ENCODE measurements at places on chromosomes 12 and 14.

DNA sequence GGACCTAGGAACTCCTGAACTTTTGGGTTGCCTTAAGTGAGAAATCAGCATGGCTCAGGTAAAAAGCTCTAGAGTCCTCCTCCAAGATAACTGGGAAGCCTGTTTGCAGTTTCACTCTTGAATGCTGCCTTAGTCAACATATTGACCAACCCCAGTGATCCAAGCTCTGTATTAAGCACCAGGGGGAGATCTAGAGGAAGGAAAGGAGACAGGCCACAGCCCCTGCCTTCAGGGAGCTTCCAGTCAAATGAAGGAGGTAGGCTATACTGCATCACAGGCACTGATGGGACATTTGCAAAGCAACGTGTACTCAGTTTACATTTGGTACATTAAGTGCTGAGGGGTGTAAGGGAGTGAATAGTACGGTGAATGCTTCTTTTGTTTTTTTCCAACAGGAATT, 1.2 kb upstream of the CSAD start:
- DNase-seq = no peak

GRCh38 chr14:51521764-51522163, 129.9 kb upstream of the FRMD6 start:
- no peak for DNase-seq

DNA sequence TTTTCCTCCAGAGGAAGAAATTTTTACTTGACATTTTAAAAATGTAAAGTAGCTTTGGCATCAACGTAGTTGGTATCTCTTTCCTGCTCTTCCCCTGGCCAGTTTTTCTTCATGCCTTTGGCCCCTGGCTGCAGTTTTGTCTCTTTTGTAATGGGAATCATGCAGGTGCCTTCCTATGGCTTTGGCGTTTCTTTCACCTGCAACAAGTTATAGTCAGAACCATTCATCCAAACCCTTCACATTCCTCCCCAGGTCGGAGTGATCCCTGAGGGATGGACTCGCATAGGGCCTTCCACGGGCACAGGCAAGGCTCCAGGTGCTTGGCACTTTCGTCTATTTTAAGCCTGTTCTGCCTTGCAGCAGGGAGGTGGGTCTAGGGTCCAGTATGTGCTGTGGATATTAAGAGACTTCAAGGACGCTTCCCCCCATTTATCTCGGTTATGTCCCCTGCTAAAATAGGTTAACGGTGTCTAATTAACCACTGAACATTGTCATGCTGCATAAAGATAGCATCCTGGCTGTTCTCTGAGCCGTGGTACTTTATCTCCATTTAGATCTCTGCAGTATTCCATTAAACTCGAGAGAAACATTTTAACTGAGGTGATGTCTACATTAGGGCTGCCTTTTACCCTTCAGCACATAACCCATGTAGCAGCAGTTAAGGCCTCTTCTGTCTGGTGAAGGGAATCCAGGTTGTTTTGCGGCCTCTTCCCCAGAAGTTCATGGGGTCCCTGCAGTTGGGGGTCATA, 66.3 kb downstream of the IFT43 start:
- no peak for DNase-seq

DNA sequence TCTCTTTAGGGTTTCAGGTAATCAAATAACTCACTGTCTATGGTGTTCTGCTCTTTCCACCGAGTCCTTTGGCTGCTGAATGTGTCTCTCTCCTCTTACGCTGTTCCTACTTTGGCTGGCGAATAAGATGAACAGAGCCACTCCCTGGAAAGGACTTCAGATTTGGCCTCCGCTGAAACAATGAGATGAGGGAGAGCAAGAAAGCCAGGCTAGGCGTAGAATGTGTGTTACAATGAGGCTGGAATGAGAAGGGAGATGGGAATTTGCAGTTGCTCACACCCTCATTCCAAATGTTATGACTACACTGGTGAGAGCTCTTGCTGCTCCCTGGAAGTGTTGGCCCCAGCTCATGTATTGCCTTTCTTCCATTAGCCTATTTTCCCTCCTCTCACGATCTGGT, at the start of gene MFAP5:
TSS of gene MFAP5 (minus strand) at position 234 of the 400 bp plus-strand sequence. CDS start 722 bp downstream, outside the sequence.
- no peak for DNase-seq

GRCh38 chr14:61553730-61554641, 141.3 kb upstream of the HIF1A start:
- DNase-seq = no peak

GRCh38 chr14:73663548-73664212, 18.9 kb downstream of the DNAL1 start:
- DNase-seq = no peak

DNA sequence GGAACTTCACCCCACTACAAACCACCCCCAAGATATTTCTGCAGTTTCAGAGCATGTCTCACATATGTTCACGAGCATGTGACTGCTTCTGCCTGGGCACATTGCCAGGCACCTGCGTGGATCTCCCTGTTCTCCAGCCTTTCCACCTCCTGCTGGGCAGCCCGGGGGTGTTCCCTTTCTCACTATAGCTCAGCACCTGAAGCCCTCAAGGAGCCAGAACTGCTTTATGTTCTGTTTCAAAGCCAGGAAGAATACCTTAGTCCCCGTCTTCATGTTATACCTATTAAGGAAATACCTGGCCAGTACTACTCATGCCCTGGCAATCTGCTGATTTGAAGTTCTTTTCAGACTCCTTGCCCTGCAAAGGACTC, 4.2 kb upstream of the FGF6 start:
- no peak for DNase-seq

Data from stimulated activated CD8-positive, alpha-beta memory T cell treated with anti-CD3 and anti-CD28 coated beads, Interleukin-7, amount 100 ng/mL, for 1 hour (primary cell).